ENCODE measurements at places on chromosomes 11 and 22. TPM values are rescaled to one million over a fixed set of nuclear protein-coding genes. Genes with fewer than 3 reads are reported as not detected.

ACRV1 gene
- total RNA-seq: 0.47 TPM

DNA sequence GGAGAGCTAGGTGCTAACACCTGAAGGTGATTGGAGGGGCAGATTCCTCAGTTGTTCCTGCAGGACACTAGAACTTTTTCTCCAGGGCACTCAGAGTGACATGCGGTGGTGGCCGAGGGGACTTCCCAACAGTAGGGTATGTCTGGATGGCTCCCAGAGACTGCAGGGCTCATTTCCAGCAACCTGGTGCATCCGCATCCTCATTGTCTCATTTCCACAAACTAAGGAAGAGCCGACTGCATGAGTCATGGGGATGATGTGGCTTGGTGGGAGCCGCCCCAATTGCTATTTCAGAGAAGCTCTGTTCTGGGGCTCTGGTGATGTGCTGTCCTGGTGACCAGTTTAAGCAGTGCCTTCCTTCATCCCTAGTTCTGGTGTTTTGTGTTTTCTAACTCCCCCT is 2.8 kb upstream of the ROBO4 start:
- no peak for DNase-seq
- no peak overlapping the region for H3K4me3 ChIP-seq
- peaks cover 22% of the 10 kb centered on the region for H3K4me1 ChIP-seq
- H3K36me3 ChIP-seq: no peaks in the 10 kb centered on the region
- H3K27me3 ChIP-seq: peaks cover 24% of the 10 kb centered on the region

DNA sequence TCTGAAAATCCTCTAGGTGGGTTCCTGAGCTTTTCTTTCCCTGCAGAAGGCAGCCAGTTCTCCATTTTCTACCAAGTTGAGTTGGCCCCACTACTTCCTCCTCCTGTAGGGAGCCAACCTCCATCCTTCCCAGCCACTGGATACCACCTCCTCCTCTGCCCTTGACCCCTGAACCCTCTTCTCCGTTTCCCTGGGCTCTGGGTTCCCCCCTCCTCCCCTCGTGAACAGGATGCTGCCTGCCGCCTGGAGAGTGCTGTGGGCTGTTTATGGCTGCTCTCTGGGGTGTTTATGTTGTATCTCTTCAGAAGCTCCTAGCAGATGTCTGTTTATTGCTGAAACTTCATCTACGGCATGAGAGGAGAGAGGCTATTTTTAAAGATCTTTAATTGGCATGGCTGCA is 8.6 kb downstream of the MICAL2 start:
- H3K4me3 ChIP-seq: no peak overlapping the region
- H3K36me3 ChIP-seq: no peaks in the 10 kb centered on the region
- peaks cover 3% of the 10 kb centered on the region for H3K4me1 ChIP-seq
- no peak overlapping the region for H3K27ac ChIP-seq

- H3K4me3 ChIP-seq: peak overlapping the region; percentile 94
- H3K36me3 ChIP-seq: no peaks in the 10 kb centered on the region
- peaks cover 34% of the 10 kb centered on the region for H3K4me1 ChIP-seq
- H3K27me3 ChIP-seq: peaks cover 12% of the 10 kb centered on the region
- DNase-seq: peak; percentile 35
Measured at GRCh38 chr11:69641681-69642548, 959 bp downstream of the CCND1 start.

- no peak overlapping the region for H3K4me3 ChIP-seq
- H3K27me3 ChIP-seq: no peaks in the 10 kb centered on the region
- no peak overlapping the region for H3K27ac ChIP-seq
- peaks cover 16% of the 10 kb centered on the region for H3K4me1 ChIP-seq
- DNase-seq: no peak
Measured at GRCh38 chr11:7538031-7538430, 24.2 kb downstream of the PPFIBP2 start.

DNA sequence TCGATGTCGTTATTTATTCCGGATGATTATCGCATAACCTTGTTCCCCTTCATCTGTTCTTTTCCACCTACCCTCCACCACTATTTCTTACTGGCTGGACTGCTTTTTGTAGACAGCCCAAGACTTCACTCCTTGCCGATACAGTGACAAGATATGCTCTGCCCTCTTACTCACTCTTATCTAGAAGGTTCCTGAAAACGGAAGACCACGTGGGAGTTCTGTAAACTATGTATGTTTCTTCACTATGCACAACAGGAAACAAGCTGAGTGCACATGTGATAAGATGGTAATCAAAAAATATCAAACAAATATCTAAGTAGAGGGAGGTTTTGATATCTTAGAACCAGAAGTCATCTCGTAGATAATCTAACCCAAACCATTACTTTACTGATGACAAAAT is 122.9 kb upstream of the ARHGAP20 start:
- no peaks in the 10 kb centered on the region for H3K27me3 ChIP-seq
- no peaks in the 10 kb centered on the region for H3K36me3 ChIP-seq
- no peak overlapping the region for H3K4me3 ChIP-seq
- no peak overlapping the region for H3K27ac ChIP-seq

QSER1 gene
- 49.4 TPM for total RNA-seq

DNA sequence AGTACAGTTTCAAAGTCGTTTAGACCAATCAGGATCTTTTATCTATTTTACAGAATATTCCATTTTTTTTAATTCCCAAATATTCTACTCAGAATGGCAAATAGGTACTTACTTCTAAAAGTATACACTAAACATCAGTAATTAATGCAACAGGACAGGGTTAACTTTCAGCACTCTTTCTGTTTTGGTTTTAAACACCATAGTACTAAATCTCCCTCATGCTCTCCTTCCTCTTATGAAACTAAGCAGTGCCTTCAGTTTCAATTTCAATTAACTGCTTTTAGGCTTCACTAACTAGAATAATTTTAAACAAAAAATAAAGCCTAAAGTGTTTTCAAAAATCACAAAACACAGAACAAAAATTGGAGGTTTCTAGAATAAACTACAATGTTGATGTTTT is 57.9 kb downstream of the NOX4 start:
- no peaks in the 10 kb centered on the region for H3K36me3 ChIP-seq
- peaks cover 9% of the 10 kb centered on the region for H3K4me1 ChIP-seq
- H3K27me3 ChIP-seq: no peaks in the 10 kb centered on the region
- H3K27ac ChIP-seq: no peak overlapping the region
- H3K4me3 ChIP-seq: no peak overlapping the region

DNA sequence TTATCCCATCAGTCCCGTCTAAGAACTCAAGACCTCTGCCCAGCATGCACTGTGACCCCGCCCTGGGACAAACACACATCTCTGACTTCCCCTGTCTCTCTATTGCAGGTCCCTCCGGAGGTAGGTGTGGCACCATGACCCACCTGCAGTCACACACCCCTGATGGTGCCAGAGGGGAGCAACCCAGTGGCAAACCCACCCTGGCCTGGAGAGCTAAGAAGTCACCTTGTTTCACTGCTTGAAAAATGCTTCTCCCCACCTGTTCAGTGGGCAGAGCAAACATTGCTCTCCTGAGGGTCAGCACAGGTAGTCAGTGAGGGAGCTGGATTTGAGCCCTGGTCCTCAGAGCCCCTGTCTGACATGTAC is 23.9 kb downstream of the CAPN1 start:
- no peak overlapping the region for H3K27ac ChIP-seq
- H3K27me3 ChIP-seq: no peaks in the 10 kb centered on the region
- H3K4me1 ChIP-seq: peaks cover 3% of the 10 kb centered on the region
- DNase-seq: no peak
- no peaks in the 10 kb centered on the region for H3K36me3 ChIP-seq

GRCh38 chr22:45914309-45914708 is 62.7 kb downstream of the WNT7B start:
- H3K27ac ChIP-seq: no peak overlapping the region
- no peak for DNase-seq
- H3K36me3 ChIP-seq: no peaks in the 10 kb centered on the region
- peaks cover 17% of the 10 kb centered on the region for H3K4me1 ChIP-seq
- H3K27me3 ChIP-seq: no peaks in the 10 kb centered on the region

GRCh38 chr11:100673063-100673462 is 14.0 kb upstream of the ARHGAP42 start:
- no peak overlapping the region for H3K27ac ChIP-seq
- no peaks in the 10 kb centered on the region for H3K36me3 ChIP-seq
- H3K4me1 ChIP-seq: peaks cover 6% of the 10 kb centered on the region
- H3K27me3 ChIP-seq: no peaks in the 10 kb centered on the region
- H3K4me3 ChIP-seq: no peak overlapping the region
- no peak for DNase-seq

GGTLC3 gene
- total RNA-seq: not detected

CHADL gene
- total RNA-seq: not detected

- H3K36me3 ChIP-seq: no peaks in the 10 kb centered on the region
- no peaks in the 10 kb centered on the region for H3K4me1 ChIP-seq
- H3K4me3 ChIP-seq: no peak overlapping the region
- no peak overlapping the region for H3K27ac ChIP-seq
Measured at GRCh38 chr11:47234669-47235100, 13.9 kb downstream of the ACP2 start.

DRD4 gene
- 6.6 TPM for total RNA-seq

DNA sequence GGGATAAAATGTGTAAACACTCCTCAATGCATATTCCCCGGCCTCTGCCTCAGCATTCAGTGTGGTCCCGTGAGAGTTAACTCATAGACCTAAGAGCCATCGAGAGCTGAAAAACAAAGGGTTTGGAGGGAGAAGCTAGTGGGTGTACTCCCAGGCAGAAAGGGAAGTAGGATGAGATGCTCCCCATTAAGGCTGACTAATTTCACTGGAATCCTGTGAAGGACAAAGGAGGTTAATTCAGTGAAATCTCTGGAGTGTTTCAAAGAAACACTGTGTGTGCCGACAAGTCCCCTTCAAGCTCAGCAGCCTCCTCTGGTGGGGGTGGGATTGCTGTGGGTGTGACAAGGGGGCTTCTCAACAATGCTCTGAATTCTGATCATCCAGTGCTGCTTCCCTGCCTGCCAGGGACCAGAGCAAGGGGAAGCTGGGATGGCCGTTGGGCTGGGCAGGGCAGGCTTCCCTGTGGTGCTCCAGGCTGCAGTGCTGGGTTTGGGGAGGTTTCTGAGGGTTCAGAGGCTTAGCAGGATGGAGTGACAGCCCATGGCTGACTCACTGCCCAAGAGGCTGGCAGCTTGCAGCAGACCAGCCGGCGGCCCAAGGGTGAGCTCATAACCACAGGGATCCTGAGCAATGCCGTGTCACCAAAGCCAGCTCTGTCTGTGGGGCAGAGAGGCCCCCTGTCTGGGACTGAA is 61.4 kb upstream of the BMAL1 start:
- H3K27ac ChIP-seq: no peak overlapping the region
- H3K27me3 ChIP-seq: no peaks in the 10 kb centered on the region
- no peaks in the 10 kb centered on the region for H3K36me3 ChIP-seq

DNA sequence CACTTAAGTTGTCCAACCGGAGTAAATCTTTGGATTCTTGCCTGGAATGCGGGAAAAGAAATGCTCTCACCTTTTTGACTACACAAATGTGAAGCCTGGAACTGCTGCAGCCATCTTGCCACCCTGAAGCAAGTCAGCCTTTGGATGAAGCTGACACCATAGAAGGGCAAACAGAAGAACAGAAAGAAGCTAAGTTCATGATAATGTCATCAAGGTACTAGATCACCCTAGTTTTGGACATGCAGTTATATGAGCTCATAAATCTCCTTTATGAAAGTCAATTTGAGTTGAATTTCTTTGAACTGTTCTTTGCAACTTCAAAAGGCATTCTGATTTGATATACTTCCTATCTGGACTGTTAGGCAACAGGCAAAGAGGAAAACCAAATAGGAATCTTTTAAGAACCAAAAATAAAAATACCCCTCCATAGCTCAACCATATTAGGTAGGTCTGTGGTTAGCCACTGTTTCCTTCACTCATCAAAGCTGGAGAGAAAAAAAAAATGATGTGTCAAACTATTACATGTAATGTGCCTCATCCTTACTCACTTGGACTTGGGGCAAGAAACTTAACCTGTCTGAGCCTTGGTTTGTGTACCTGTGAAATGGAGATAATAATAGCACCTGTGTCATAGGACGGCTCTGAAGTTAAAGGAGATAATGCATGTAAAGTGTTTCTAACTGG is 91.9 kb downstream of the WT1 start:
- H3K36me3 ChIP-seq: no peaks in the 10 kb centered on the region
- no peaks in the 10 kb centered on the region for H3K4me1 ChIP-seq
- no peaks in the 10 kb centered on the region for H3K27me3 ChIP-seq
- no peak overlapping the region for H3K4me3 ChIP-seq

- H3K27ac ChIP-seq: no peak overlapping the region
- H3K4me1 ChIP-seq: peaks cover 13% of the 10 kb centered on the region
- H3K4me3 ChIP-seq: no peak overlapping the region
- H3K36me3 ChIP-seq: no peaks in the 10 kb centered on the region
- H3K27me3 ChIP-seq: no peaks in the 10 kb centered on the region
Measured at GRCh38 chr22:48517039-48518030, 1310.3 kb downstream of the BRD1 start.

DNA sequence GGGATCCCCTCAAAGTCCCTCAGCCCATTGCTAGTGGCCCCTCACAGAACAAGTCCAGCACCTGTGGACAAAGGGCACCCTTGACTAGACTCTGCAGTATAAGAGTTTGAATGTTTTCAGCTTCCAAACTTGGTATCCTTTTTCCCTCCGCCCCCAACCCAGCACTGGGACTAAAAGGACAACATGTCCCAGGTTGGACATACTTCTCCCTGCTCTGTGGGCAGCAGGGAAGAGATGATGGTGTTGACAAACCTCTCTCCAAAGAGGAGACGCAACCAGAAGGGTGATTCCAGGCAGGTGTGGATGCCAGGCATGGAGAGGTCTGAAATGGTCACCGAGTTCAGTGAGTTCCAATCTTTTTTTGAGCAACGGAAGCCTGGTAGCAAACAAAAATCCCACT is 4.5 kb upstream of the MYOD1 start:
- peaks cover 20% of the 10 kb centered on the region for H3K4me1 ChIP-seq
- no peak overlapping the region for H3K27ac ChIP-seq
- H3K36me3 ChIP-seq: no peaks in the 10 kb centered on the region
- no peak for DNase-seq
- no peak overlapping the region for H3K4me3 ChIP-seq

GRCh38 chr11:66479394-66480116 is 679 bp upstream of the DPP3 start:
- H3K4me1 ChIP-seq: peaks cover 3% of the 10 kb centered on the region
- no peaks in the 10 kb centered on the region for H3K36me3 ChIP-seq
- no peak for DNase-seq
- peak overlapping the region; percentile 77 for H3K4me3 ChIP-seq

GRCh38 chr11:63769042-63769713 is 603 bp upstream of the ZFTA start:
- DNase-seq: peak; percentile 61
- H3K27me3 ChIP-seq: no peaks in the 10 kb centered on the region
- peak overlapping the region; percentile 94 for H3K4me3 ChIP-seq
- peaks cover 35% of the 10 kb centered on the region for H3K4me1 ChIP-seq

GRCh38 chr11:43289368-43289767 is 22.4 kb upstream of the API5 start:
- H3K36me3 ChIP-seq: no peaks in the 10 kb centered on the region
- no peak overlapping the region for H3K27ac ChIP-seq
- H3K4me1 ChIP-seq: no peaks in the 10 kb centered on the region
- H3K4me3 ChIP-seq: no peak overlapping the region

CARD16 gene
- total RNA-seq: not detected

MUC2 gene
- total RNA-seq: not detected
